ENCODE measurements at places on chromosomes 4 and X.

GRCh38 chr4:62191451-62192240 is 991.5 kb downstream of the ADGRL3 start:
- DNase-seq: no peak

- DNase-seq: no peak
Measured at GRCh38 chr4:109749388-109750082, 19.7 kb upstream of the PLA2G12A start.

GRCh38 chr4:6989331-6989923 is 53.7 kb upstream of the TADA2B start:
- no peak for DNase-seq

GRCh38 chr4:116632269-116632668 is 453.1 kb downstream of the TRAM1L1 start:
- no peak for DNase-seq
